ENCODE measurements at places on chromosomes 7 and 10.

GRCh38 chr7:118006979-118007378, 133.7 kb upstream of the CTTNBP2 start:
- no peak for DNase-seq

DNA sequence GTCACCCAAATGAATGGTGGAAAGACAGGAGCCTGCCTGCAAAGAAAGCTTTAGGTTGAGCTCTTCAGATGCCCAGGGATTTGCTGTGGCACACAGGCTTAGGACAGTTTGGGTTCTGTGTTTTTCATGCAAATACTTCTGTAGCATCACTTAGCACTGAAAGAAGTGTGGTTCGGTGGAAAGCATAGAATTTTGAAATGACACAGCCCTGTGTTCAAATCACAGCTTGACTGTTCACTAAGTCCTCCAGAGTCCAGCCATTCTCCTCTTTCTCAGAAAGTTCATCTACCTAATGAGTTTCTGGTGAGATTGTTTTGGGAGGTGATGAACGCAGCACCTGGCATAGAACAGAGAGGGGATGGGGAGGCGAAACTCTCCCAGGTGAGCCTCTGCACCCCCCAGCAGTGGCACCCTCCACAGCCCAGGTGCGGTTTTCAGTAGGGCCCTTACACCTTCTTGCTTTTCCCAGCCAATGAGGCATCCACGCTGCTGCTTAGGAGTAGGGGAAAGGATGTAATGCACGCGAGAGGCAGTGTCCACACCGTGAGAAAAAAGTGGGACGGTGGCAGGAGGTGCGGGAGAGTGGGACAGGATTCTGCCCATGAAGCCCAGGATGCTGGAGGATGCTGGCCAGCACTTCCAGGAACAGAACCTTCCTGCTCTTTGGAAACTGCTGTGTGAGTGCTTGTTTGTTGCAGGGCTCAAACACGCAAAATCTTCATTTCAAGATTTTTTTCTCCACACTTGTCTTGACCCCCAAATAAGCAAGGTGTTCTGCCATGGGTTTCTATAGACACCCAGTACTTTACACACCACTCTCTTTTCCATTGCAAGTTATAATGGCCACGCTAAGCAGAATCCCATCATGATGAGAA, 11.6 kb downstream of the EN2 start:
- DNase-seq: peak; percentile 2

GRCh38 chr10:96880575-96880974, 48.5 kb downstream of the LCOR start:
- DNase-seq: no peak

GRCh38 chr10:87691506-87692070, 31.9 kb downstream of the PAPSS2 start:
- no peak for DNase-seq

DNA sequence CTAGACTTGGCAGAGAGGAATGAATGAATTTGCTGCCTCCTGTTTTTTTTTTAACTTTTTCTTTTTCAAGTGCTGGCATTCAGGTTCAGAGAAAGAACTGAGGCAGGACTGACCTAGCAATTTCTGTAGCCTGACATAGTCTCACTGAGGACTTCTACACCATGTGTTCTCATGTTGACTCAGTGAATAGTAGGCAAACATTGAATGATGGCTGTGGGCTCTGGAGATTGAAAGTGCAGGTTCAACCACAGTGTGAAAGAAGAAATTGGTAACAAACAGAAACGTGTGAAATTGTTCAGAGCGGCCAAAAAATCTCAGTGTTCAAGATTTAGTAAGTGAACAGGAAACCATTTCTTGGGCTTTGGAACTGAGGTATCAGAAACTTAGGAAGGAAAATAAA, 322.4 kb upstream of the GHITM start:
- no peak for DNase-seq

- no peak for DNase-seq
Measured at GRCh38 chr10:27143686-27144085, 10.5 kb downstream of the YME1L1 start.

- DNase-seq: peak; percentile 52
Measured at GRCh38 chr10:77939561-77940001, 13.0 kb upstream of the DLG5 start.

DNA sequence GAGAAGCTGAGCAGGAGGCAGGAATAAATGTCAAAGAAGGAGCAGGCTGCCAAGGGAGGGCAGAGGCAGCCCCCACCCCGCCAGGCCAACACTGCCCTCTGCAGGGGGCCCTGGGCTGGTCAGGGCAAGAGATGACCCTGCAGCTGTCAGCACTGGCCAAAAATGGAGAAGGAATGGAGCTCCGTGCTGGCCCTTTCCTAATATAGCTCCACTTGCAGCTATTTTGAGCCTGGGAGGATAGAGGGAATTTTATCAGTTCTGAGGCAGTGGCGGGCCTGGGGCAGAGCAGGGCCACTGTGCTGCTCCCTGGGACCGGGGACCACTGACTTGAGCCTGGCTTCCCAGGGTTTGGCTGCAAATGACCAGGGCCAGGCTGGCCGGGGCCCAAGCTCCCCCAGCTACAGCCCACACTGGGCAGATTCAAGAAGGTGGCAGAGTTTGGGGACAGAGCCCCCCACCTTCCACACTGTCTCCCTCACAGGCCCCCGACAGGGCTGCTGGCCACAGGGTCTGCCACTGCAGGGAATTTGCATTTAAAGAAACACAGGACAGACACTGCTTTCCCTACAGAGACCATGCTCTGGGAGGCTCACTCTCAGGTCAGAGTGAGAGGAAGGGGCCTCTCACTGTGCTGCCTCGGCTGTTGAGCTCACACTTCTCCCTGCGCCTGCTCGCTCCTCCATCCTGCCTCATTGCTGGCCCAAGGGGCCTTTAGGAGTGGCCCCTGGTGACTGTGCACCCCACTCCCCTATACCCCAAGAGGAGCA, 16.2 kb downstream of the LDB3 start:
- no peak for DNase-seq

DNA sequence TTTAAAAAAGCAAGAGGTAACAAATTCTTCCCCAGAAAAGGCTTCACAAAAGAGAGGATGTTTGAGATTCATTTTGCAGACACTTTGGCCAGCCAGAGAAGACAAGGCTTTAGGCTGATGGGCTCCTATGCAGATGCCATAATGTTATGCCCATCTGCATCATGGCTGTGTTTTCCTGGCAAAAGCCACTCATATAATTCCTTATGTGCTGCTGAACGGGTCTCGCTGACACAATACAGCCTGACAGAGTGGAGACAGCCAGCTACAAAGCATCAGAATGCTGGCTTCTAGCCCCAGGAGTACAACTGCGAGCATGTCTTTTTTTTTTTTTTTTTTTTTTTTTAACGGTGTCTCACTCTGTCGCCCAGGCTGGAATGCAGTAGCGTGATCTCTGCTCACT, 1157.4 kb upstream of the AUTS2 start:
- no peak for DNase-seq

DNA sequence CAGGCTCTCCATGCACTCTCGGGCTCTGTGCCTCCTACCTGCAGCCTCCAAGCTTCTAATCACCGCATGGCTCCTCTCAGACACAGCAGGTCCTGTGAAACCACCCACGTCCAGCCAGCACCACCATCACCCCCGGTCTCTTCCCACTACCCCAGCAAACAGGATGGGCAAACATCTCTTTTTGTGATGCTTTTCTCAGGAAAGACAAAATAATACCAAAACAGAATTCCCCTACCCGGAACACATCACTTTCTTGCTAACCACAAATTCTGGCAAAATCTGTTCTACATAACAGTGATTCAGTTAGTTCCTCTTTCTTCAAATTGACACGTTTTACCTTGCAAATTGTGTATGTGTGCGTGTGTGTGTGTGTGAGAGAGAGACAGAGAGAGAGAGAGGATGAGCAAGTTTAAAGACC, 6.5 kb downstream of the SNX8 start:
- DNase-seq: no peak

GRCh38 chr7:70583965-70584883, 547.7 kb upstream of the GALNT17 start:
- DNase-seq: no peak

DNA sequence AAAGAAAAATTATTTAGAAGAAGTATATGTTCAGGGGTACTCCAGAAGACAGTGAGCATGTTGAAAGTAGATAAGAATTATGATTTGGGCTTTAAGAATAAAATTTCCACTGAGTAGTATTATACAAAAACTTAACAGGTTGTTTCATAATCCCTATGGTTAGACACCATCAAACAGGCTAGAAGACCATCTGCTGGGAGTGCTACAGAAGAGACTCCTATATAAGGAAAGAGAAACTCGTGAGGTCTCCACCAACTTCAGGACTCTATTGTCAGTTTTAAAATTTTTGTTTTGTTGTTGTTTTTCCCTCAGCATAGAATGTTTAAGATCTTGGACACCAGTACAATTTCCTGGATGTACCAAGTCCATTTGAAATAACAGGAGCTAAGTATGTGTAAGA, 13.1 kb downstream of the DNAJC1 start:
- no peak for DNase-seq

GRCh38 chr10:21015851-21016250, 118.7 kb upstream of the NEBL start:
- DNase-seq: no peak

DNA sequence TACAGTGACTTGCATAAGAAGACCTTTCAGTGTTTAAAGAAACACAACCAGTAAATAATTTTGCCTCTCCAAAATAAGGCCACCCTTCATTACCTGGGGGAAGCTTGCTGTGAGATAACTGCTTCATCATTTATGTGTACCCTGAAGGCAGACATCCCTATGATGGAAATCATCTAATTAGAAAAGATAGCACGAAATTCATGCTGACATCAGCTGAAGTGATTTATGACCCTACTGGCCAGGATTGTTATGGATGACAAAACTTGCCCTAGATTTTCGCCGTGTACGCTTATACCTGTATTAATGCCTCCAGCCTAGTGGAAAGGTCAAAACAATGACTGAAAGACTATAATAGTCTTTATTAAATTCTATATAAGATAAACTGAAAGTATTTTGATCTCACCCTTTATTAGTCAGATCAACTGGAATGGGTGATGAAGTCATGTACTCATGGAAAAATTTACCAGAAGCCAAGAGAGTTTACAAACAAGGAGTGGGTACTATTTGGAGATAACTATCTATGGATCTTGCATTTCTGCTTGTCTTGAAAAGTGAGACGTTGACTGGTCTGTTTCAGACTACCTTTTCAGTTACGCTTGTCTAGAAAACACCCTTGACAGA, 114.2 kb downstream of the PPP1R3A start:
- peak; percentile 36 for DNase-seq

Data from HCEC 1CT (cell line).